Suppressor macrophage treated with lipopolysaccharide for 1 hour (primary cell): ENCODE measurements at places on chromosomes 11 and 22.

DNA sequence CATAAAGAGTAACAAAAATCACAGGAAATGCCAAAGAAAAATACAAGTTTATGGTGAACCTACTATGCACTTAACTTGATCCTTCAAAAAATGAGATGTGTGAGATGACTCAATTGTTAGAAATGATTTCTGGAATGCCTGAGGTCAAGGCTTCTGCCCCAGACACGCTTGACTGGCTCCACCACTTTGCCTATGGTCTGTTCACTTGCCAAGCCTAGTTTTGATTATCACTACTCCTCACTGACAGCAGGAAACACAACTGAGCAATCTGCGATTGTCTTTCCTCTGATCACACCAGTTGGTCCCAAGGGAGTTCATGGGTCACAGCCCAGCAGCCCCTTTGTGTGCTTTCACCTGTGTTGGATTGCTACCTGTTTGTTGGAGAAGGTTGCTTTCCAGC is 20.6 kb upstream of the PRDM10 start:
- DNase-seq = no peak

DNA sequence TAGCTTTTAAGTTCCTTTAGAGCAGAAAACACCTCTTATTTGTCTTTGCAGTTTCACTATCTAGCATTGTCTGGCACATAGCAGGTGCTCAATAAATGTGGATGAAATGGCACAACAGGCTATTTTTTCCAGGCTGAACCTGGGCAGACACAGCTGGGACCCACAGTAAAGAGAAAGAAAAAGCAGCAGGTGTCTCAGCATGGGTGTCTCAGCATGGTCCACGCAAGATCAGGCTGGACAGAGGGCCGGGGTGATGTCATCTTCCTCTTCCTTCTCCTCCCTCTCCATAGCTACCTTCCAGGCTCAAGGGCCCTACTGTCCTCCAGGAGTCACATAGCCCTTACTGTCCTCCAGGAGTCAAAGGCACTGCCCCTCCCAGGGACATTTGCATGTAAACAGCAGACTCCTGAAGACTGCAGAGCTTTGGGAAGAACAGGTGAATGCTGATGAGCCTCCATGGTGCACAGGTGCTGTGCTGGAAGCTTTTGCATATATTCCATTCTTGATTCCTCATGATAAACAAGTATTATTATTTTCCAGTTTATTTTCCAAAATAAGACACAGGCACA is 65.2 kb downstream of the DSCAML1 start:
- DNase-seq = no peak

GRCh38 chr11:69859275-69859934 is 40.2 kb upstream of the FGF3 start:
- no peak for DNase-seq

DNA sequence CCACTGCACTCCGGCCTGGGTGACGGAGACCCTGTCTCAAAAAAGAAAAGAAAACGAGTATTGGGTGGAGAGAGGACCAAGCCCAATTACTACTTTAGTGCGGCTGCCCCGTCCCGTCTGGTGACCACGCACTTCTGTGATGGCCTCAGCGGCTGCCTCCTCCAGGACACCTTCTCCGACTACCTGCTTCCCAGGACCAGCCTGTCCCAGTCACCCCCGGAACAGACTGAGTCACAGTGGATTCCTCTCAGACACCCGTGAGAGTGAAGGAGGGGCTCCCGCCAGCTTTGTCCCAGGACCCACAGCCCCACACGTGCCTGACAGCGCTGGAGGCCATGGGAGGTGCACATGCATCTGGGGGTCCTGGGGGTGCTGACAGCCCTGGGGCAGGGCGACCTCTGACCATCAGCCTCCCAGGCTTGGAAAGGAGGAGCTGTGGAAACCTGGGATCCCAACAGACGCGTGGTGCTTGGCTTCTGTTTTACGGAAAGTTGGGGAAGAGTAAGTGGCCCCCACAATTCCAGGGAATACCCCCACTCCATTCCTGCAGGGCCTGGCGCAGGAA is 4.8 kb downstream of the DRD4 start:
- no peak for DNase-seq

- DNase-seq = peak; percentile 46
Measured at GRCh38 chr11:47225552-47226400, 11.0 kb downstream of the DDB2 start.

- no peak for DNase-seq
Measured at GRCh38 chr22:25645266-25645665, 80.8 kb downstream of the GRK3 start.

- DNase-seq = no peak
Measured at GRCh38 chr11:62705413-62705812, 1.8 kb downstream of the BSCL2 start.

DNA sequence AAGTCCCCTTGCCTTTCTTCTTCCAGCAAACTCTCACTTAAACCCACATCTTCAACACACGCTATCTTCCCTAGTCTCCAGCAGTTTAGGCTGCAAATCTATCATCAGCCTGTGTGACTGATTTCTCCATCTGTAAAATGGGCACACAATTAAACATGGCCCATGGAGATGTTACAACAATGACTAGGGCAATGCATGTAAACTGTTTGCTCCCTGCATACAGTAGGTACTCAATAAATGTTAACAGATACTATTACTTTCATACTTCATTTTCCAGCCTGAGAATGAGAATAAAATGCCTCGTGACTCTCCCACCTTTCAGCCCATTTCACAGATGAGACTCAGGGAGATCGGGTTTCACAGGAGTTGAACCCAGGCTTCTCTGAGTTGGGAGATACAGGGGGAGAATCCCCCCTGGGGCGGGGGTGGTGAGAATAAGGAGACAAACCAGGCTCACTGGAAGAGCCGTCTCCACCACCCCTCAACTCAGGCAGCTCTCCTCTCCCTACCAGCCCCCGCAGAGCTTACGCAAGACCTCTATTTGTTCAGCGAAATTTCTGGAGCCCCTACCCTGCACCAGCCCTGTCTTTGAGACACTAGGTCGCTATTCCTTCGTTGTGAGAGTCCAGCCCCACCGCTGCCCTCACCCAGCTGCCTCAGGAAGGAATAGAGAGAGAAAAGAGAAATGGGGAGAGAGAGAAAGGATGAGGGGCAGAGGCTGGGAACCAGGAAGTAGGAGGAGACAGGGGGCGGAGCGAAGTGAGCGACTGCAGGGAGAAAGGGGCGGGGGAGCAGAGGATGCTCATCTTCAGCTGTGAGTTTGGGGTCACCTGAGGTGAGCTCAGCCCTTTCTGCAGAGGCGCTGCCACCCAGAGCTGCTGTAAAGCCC is 42.1 kb upstream of the KLHL35 start:
- peak; percentile 53 for DNase-seq

- DNase-seq = no peak
Measured at GRCh38 chr11:125171974-125172373, 7.4 kb downstream of the PKNOX2 start.

GRCh38 chr22:45774001-45774670 is 102.5 kb downstream of the ATXN10 start:
- DNase-seq = no peak

- peak; percentile 96 for DNase-seq
Measured at GRCh38 chr11:75826461-75827230, 11.6 kb downstream of the UVRAG start.

DNA sequence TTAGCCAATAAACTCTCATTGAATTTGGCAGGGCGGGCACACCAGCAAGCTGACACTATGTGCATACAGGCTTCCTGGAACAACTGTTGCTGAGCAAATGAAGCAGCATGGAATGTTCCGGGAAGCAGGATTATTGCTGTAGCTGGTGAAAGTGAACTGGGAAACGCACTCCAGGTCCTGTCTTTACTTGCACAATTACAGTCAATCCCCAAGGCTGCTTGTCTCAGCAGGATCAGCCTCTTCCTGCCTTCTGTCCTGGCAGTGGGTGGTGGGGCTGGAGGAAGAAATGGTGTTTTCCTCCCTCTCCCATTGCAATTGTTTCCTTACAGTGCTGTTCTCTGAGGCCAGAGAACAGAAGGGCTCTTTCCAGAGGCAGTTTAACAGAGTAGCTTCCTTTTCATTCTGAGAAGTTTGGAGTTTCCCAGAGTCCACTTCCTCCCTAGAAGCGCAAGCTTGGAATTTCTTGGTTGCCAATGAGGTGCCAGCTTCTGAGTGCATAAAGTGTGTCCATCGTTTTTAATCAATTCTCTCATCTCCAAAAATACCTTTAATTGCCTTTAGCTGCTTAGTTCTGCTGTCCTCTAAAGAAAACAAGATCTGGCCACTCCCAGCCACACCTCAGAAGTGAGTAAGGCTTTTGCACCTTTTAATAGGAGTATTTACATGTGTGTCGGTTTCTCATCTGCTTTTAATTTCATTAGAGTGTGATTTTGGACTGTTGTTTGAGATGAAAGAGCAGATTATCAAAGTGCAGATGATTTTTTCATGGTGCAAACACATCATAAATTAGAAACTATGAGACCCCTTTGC is 19.9 kb downstream of the CD44 start:
- peak; percentile 69 for DNase-seq

GRCh38 chr11:128236506-128237498 is 350.6 kb downstream of the ETS1 start:
- no peak for DNase-seq

DNA sequence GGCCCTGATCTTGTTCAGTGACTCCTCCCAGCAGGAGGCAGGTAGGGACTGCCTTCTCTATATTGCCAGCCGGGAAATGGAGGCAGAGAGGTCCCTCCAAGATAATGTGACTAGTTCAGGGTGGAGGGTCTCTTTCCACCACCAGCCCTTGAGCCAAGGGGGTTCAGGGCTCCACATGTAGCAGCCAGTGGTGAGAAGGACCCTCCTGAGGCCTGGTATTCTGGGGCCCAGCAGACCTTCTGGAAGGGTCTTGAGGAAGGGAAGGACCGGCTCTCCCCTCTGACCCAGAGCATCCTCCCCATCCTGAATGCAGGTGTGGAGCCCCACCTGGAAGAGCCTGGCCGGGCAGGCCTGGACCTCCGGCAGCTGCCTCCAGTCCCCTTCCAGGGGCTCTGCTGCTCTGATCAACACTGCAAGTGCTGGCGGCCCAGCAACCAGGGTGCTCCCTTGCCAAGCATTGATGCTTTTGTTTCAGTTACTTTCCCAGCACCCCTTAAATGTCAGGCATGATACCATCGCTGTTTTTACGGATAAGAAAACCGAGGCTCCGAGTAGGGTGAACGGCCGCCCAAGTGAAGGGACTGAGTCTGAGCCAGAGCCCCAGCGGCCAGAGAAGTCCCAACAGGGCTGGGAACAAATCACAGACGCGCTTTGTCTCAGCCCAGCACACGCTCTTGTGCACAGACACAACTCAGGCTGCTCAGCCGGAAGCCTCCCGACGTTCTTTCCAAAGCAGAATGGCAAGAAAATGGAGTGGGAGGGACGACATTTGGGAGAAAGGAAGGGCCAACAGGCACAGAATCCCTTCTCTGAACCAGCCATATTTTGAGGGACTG is 38.8 kb downstream of the DKK3 start:
- no peak for DNase-seq

GRCh38 chr11:61128947-61129638 is 26.8 kb downstream of the CD5 start:
- no peak for DNase-seq

- DNase-seq = no peak
Measured at GRCh38 chr11:134466156-134466555, 54.1 kb upstream of the B3GAT1 start.

- no peak for DNase-seq
Measured at GRCh38 chr11:131644204-131644795, 273.9 kb downstream of the NTM start.

- DNase-seq = no peak
Measured at GRCh38 chr11:35610631-35611030, 7.6 kb upstream of the FJX1 start.

DNA sequence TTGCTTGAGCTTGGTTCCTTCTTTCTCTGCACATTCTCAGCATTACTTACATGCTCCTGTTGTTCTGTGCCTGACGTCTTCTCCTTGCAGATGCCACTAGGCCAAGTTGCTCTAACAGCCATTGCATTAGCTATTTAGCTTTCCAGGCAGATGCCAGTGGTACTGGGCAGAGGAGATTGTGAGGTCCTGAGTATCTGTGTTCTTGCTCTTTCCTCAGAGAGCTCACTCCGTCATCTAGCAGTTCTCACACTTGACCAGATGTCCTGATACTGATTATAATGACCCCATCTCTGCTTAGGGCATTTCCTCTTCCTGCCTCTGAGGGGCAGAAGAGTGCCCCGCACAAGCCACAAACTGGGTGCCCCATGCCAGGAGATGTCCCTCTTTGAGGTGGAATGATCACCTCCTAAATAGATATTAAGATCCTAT is 30.7 kb downstream of the ARHGAP1 start:
- peak; percentile 35 for DNase-seq

- DNase-seq = no peak
Measured at GRCh38 chr11:109821511-109821910, 271.7 kb upstream of the ZC3H12C start.

- DNase-seq = peak; percentile 94
Measured at GRCh38 chr11:14891143-14892035, 642 bp downstream of the CYP2R1 start.

DNA sequence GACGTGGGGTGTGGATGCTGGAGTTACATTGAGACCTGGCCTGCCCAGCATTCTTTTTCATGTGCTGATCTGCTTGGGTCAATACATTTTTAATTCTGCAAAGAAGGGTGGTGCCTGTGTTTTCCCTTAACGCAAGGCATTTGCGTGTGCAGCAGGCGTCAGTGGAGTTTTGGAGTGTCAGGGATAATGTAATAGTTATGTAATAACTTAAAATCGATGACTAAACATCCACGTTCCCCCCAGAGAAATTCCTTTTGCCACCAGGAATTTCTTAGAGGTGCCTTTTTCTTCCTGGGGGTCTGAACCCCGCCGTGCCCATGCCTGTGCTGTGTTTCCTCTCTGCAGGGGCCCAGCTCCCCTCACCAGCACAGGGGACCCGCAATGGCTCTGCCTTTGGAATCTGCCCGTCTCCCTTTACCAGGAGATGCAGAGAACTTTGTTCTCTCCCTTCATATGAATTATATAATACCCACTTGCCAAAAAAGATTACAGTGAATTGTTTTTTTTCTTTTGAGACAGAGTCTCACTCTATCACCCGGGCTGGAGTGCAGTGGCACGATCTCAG is 62.6 kb downstream of the TBC1D22A start:
- DNase-seq = no peak

GRCh38 chr11:115084231-115084630 is 405.9 kb downstream of the NXPE2 start:
- no peak for DNase-seq

DNA sequence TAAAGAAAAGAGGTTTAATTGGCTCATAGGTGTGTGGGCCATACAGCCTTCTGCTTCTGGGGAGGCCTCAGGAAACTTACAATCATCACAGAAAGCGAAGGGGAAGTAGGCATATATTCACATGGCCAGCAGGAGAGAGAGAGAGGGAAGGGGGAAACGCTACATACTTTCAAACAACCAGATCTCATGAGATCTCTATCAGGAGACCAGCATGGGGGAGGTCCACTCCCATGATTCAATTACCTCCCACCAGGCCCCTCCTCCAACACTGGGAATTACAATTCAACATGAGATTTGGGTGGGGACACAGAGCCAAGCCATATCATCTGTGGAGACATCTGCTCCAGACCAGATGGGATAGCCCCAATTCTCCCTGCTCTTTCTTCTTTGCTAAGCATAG is 866.0 kb downstream of the BRD1 start:
- no peak for DNase-seq

- DNase-seq = peak; percentile 58
Measured at GRCh38 chr11:104772806-104773241, 125.4 kb downstream of the CASP12 start.
